Stimulated activated CD8-positive, alpha-beta memory T cell treated with anti-CD3 and anti-CD28 coated beads, Interleukin-2, amount 100 ng/mL, for 48 hours (primary cell): ENCODE measurements at places on chromosomes 5 and 9.

DNA sequence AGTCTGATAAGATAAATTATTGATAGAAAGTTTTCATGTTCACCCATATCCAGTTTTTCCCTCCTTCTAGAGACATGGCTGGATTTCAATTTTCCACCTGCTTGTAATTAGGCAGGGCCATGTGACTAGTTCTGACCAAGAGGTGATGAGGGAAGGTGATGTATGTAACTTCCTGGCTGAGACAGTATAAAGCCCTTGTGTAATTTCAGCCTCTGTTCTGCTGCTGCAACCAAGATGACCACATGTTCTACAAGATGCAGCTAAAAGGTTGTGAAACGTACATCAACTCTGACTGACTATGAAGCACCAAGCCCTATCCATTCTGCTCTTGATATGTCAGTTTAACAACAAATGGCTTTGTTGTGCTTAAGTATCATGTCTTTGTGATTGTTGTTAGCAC is 376.5 kb upstream of the DAB2 start:
- DNase-seq: no peak

- DNase-seq: no peak
Measured at GRCh38 chr5:103891151-103891550, 328.6 kb upstream of the NUDT12 start.

GRCh38 chr9:995192-995591 is 18.7 kb downstream of the DMRT3 start:
- no peak for DNase-seq

DNA sequence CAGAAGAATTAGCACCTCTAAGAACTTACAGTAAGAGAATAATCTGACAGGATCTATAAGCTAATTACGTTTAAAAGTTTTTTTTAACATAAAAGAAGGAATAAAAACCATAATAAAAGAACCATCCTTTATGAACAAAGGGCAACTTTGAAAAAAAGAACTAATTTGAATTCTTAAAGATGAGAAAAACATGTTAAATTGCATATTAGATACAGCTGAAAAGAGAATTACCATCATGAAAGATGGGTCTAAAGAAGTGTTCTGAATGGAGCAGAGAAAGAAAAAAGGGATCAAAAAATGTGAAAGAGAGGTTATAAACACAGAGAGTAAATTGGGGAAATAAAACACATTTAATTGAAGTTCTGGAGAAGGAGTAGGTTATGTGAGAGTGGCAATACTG is 45.8 kb upstream of the IFNK start:
- no peak for DNase-seq

DNA sequence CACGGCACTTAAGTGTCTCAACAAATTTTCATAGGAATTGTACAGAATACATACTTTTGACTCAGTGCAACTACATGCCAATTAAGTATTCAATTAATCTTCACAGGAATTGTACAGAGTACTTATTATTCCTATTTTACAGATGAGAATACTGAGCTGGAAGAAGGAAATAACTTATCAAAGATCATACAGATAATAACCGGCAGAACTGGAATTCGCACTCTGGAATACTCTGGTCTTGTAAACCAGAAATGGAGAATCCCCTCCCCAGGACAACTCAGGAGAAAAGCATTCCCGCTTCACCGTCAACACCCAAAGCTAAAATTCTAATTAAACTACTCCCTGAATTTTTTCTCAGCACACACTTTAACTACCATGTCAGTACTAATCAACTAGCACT is 112.7 kb downstream of the HOMER1 start:
- no peak for DNase-seq

GRCh38 chr5:150069672-150070627 is 16.4 kb downstream of the CSF1R start:
- no peak for DNase-seq

GRCh38 chr9:31005086-31005665 is 1379.3 kb upstream of the ACO1 start:
- DNase-seq: no peak

GRCh38 chr5:93677359-93677891 is 64.0 kb downstream of the POU5F2 start:
- no peak for DNase-seq

- DNase-seq: no peak
Measured at GRCh38 chr9:85228111-85228855, 513.5 kb downstream of the AGTPBP1 start.

DNA sequence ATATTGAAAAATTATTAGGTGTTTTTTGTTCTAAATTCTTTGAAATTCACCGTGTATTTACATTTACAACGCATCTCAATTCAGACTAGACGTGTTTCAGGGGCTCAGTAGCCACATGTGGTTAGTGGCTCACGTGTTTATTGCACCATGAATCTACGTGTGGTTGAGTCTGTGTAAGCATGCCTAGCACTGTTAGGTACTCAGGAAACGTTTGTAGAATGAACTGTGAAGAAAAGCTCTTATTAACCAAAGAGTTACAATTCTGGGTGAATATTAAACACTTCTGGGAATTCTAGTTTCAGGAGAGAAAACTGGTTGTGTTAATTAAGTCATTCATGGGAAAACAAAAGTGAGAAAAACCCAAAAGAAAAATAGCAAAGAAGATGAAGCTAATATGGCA is 117.5 kb upstream of the CDH6 start:
- no peak for DNase-seq

DNA sequence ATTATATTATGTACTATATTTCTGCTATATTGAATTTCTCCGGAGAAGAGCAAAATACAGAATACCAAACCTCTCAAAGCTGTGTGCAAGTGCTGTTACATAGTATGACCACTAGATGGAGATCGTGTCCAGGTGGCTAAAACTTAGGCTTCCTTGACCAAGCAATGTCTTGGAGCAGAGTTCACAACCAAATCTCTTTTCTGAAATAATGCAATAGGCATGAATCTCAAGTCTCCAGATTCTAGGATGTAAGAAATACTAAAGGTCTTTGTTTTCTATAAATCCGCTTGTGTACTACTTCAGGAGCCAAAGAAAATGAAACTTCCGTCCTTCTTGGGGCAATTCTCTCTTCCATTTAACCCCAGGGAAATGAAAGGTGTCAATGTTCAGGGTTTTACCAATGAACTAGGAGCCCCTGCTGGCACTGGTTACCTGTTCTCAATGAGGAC is 181.5 kb upstream of the RAI14 start:
- DNase-seq: no peak

- no peak for DNase-seq
Measured at GRCh38 chr5:145946112-145946861, 9.9 kb downstream of the SH3RF2 start.

- no peak for DNase-seq
Measured at GRCh38 chr9:77170991-77171699, 6.2 kb upstream of the VPS13A start.

GRCh38 chr9:95874989-95875304 is 544 bp upstream of the ERCC6L2 start:
- peak; percentile 53 for DNase-seq

DNA sequence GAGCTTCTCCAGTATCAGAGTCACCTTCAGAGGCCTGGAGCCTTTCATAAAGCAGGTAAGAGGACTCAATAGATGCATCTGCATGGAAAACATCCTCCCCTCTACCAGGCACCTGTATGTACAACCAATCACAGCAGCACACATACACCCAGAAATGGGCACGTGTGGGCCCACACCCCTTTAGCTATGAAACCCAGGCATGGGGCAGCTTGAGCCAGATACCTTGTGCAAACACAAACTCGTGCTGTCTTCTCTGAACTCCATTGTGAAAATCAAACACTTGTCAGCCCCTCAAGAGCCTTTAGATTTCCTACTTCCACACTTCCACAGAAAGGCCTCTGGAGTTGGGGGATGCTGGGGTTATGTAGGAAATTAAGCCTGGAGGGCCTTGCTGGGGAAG is 1.1 kb upstream of the CSF2 start:
- no peak for DNase-seq

- DNase-seq: no peak
Measured at GRCh38 chr9:137828527-137829259, 48.9 kb upstream of the CACNA1B start.

DNA sequence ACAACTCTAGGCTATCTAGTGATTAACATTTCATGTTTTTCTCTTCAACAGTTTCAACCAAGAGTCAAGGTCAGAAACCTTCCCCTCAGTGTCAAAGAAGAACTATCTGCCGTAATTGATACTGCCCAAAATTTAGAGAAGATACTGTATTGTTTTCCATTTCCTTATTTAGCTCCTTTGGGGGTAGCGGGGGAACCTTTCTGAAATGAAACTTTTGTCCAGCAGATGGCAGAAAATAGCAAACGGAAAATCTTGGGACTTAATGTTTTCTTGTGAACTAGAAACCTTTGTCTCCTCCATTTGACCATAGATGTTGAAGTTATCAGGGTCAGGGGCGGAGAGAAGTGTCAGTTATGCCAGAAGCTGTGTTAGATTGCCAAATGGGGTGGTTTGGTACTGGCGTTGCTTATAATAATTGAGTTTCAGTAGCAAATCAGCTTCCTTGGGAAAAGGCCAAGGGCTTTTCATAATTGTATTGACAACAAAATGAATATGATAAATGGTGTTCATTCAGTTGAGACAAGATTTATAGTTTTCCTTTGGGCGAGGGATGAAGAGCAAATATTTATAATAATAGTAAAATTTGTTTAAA is 101.7 kb upstream of the TLX3 start:
- peak; percentile 1 for DNase-seq

DNA sequence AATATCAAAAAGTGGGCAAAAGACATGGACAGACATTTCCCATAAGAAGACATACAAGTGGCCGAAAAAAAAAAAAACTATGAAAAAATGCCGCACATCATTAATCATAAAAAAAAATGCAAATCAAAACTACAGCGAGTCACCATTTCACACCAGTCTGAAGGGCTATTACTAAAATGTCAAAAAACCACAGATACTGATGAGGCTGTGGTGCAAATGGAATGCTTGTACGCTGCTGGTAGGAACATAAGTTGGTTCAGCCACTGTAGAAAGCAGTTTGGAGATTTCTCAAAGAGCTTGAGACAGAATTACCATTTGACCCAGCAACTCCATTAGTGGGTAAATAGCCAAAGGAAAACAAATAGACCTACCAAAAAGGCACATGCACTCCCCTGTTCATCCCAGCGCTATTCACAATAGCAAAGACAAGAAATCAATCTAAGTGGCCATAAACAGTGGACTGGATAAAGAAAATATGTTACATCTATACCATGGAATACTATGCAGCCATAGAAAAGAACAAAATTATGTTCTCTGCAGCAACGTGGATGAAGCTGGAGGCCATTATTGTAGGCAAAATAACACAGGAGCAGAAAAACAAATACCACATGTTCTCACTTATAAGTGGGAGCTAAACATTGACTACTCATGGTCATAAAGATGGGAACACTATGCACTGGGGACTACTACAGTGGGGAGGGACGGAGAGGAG is 110.6 kb upstream of the BOD1 start:
- DNase-seq: no peak

DNA sequence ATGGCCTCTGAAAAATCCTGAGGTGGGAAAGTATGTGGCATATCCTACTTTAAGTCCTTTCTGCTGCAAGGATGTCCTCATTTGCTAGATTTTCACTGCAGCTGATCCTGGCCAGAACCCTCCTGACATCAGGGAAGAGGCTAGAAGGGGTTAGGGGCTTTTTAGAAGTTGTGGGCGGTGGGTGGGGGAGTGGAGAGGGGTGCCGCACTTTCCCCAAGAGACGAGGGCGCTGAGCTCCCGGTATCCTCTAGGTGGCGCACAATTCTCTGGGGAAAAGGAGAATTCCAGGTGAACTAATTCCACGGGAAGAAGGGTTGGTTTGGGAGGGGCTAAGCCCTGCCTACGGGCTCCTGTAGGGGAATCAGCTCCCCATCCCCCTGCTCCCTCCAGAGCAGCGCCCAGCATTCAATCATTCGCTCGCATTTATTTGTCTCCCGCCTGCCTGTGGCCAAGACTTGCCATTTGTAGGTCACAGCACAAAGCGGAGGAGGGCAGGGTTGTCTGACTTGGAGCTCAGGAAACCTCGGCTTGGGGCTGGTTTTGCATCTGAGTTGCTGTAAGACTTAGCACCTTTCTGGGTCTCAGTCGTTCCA is 42.9 kb upstream of the HAND1 start:
- DNase-seq: no peak
